ENCODE measurements at places on chromosomes 3 and 15.

DNA sequence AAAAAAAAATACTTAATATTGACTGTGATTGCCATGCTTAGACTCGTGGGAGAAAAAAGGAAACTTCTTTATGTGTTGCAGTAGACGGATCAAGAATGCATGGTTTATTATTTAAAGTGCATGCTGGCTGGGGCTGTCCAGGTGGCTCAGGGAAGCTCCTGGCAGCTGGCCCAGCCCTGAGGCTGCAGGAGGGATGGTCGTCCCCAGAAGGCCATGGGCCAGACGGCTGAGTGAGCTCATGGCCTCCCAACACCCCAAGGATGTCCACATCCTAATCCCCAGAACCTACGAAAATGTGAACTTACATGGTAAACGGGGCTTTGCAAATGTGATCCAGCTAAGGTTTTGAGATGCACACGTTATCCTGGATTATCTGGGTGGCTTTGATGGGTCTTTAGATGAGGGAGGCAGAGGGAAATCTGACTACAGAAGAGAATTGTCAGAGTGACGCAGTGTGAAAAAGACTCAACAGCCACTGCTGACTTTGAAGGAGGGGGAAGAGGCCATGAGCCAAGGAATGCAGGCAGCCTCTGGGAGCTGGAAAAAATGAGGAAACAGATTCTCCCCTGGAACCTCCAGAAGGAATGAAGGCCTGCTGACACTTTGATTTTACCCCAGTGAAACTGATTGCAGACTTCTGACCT, 29.8 kb downstream of the ADAMTS17 start:
- DNase-seq, result no peak

DNA sequence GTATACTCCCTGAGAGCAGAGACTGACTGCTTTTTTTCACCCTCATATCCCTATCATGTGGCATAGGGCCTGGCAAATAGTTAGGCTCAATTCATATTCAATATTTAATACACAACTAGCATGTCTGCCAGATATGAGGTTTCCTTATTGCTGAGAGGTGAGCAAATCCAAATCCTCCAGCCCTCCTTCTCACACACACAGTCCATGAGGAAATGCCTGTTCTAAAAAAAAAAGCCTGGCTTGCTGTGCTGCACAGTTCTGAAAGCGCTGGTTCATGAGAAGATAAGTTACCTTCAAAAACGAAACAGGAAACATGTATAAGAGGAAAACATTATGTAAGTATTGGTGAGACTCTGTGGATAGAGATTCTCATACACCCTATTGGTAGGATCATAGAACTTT, 15.5 kb upstream of the ACAP2 start:
- no peak for DNase-seq

DNA sequence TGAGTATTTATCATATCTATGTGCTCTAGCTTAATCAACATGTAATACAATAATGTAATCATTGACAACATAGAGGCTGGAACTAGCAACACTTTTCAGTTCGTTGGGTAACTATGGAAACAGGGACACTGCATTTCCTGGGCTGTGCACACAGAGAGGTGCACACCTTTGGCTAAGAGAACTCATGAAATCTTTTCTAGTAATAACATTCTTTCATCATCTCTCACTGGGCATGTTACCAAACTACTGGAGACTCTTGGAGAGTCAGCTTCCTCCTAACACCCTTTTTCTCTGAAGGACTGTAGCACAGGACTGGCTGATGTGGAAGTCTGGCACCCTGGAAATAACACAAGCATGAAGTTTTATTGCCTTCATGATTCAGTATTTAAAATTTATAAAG, 135.6 kb downstream of the KCNMB2 start:
- peak; percentile 20 for DNase-seq

- DNase-seq, result no peak
Measured at GRCh38 chr3:59567661-59568060, 517.8 kb upstream of the CFAP20DC start.

GRCh38 chr15:99504823-99505551, 60.8 kb upstream of the MEF2A start:
- no peak for DNase-seq

DNA sequence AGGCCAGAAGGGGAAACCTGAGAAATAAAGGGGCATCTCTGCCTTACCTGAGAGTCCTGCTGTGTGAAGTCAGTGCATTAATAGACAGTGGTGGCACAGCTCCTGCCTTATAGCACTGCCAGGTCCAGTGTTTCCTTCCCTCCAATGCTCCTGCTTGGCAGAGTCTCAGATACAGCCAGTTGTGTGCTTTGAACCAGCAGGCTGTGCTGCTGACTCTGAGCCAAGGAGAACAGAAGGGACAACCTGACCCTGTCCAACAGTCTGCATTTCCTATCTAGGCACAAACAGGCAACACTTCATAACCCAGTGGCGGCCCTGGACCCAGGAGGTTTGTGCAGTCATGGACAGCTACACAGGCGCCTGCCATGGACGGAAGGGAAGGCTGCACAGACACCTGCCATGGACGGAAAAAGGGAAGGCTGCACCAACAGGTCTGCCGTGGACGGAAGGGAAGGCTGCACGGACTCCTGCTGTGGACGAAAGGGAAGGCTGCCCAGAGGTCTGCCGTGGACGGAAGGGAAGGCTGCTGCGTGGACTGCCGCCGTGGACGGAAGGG, 33.9 kb upstream of the PLXNA1 start:
- DNase-seq, result no peak

GRCh38 chr15:48177766-48178647, at the start of gene MYEF2:
Gene MYEF2, minus strand, starts transcription at chr15:48178295. Its CDS starts 58 bp downstream, at chr15:48178237.
- peak; percentile 28 for DNase-seq

- no peak for DNase-seq
Measured at GRCh38 chr3:127706312-127706711, 33.6 kb downstream of the ABTB1 start.

DNA sequence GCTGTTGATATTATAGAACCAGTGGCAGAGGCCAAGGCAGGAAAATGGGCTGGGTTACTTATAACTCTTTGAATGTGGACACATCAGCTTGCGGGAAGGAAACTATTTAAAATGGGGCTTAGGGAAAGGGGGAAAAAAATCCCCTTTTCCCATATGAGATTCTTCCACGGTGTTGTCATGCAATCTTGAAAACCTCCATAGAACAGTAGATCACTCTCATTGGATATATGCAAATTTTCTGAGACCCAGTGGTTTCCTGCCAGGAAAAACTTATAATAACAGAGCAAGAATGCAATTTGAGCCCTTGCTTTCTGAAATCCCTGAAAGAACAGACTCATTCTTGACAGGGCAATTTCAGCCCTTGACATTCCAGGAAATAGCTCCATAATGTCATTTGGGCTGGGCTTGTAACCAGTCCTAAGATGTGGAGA, 31.1 kb downstream of the TMEM212 start:
- peak; percentile 98 for DNase-seq

DNA sequence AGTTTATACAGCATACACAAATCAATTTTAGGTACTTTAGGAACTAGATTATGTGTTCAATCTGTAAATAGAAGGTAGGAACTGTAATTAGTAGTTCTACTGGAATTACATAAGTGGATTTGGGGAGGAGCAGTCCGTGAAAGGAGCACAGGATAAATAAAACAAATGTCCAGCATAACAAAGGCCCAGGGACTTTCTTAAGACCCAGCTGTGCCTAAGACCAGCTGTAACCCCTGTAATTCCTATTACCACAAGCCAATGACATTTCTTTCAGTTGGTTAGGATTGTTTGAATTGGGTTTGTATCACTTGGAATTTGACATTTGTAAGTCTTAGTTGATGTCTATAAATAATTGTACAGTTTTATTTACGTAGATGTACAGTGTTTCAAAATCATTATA, 4.8 kb upstream of the ZBTB20 start:
- DNase-seq, result no peak

DNA sequence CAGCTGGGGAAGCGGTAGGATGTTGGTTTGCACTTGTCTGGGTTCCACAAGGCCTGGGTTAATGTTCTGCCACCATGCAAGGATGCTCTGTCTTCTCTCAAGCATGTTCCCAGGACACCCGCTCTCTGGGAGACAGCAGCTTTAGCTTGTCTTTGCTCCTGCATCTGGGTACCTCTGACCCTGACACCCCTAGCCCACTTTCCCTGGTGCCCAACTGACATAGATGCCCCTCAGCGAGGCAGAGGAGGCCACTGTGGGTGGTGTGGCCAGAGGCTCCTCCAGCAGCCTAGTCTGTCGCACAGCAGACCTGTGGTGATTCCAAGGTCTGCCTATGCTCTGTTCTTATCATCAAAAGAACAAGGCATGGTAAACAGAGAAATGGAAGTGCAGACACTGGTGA, 83.6 kb upstream of the ALDH1L1 start:
- DNase-seq, result no peak

DNA sequence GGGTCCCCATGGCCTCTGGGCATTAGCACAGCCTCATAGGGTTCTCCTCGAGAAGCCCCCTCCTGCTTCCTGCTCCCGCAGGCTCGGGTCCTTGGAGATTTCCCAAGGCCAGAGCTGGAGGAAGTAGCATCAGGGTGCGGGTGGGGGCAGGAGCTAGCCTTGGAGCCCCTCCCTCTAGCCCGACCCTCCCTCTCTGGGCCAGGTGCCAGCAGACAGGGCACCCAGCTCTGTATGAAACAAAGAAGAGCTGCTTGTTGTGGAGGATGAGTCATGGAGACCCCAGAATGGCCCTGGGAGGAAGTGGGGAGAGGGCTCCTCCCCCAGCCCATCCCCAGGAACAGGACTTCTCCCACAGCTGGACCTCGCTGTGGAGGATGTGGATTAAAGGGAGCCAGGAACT, 29.2 kb downstream of the EPHB3 start:
- no peak for DNase-seq

DNA sequence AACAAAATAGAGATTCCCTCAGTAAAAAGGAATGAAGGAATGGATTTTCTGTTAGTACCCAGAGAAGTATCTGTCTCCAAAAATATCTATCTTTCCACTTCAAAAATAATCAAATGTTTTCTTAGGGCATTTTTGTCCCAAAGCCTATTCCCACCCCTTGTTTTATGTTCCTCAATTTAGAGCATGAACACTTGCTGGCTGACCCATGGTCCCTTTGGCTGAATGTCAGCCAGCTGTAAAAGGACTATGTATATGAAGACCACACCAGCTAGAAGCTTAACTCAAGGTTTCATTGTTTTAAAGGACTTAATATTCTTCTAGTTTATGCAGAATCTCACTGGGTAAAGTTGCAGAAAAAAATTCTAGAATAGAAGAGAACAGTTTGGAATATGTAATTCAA, 931.2 kb downstream of the MCTP2 start:
- DNase-seq, result no peak

- no peak for DNase-seq
Measured at GRCh38 chr3:100083209-100083608, 31.1 kb downstream of the FILIP1L start.

DNA sequence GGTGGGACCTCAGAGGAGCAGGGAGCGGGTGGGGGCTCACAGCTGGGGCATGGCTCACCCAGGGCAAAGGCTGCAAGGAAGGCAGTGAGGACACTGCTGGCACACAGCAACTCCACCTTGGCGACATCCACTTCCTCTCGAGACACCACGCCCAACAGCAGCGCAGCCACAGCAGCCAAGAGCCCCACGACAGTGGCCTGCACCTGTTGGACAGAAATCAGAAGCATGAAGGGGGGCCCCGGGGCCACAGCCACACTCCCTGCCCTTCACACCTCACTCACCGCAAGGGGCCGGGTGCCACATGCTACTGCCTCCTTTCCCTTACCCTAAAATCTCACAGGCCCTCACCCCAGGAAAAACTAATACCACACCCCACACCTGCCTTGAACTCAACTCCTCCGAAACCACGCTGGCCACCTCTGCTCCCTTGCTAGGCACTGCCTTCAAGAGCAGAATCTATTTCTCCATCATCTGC, 57.3 kb downstream of the ROPN1B start:
- DNase-seq, result no peak

- DNase-seq, result no peak
Measured at GRCh38 chr15:31314380-31314779, 12.3 kb upstream of the KLF13 start.

DNA sequence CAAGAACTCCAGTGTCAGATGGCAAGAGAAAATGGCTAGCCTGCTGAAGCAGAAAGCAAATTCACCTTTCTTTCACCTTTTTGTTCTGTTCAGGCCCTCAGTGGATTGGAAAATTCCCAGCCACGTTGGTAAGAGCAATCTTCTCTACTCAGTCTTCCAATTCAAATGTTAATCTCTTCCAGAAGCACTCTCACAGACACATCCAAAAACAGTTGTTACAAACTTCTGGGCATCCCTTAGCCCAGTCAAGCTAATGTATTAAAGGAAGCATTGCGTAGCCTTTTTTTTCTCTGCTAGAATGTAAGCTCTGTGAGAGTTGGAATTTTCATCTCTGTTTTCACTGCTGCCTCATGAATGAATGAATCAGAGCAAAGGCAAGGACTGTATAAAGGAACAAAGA, 109.2 kb upstream of the ROBO2 start:
- DNase-seq, result no peak

DNA sequence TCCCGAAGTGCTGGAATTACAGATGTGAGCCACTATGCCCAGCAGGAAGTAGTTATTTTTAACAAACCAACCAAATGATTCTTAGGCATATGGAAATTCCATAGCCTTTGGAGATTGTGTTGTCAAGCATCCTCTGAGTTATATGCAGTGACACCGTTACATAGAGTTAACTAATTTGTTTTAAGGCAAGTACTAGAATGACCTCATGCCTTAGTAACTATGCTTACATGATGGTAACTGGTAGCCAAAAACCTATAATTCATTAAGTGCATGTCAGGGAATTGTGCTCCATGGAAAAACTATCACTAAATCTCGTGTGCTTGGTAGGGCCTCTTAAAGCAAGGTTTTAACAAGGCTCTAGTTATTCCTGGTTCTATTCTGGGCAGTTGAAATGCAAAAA, 392.8 kb downstream of the TUSC7 start:
- no peak for DNase-seq

- no peak for DNase-seq
Measured at GRCh38 chr3:159165961-159166360, 364.1 kb downstream of the MFSD1 start.

GRCh38 chr15:33160581-33161165, 33.8 kb downstream of the FMN1 start:
- no peak for DNase-seq

- DNase-seq, result no peak
Measured at GRCh38 chr3:71484047-71484446, 99.5 kb downstream of the FOXP1 start.

DNA sequence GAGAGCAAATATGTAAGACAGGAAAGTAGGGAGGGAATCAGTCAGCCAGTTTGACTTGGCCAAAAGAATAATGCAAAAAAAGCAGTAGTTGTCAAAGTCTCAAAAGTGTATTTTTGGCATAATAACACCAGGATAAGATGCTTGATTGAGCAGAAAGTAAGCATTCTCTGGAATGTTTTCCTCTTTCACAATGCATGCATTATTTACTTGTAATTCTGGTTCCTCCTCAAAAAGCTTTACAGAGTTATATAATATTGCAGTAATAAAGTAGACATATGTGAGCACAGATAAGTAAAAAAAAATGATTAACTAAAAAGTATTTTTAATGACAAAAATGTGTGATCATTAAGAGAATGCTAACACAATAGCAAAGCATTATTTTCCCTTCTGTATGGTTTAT, 285.9 kb upstream of the BCHE start:
- DNase-seq, result no peak

GRCh38 chr15:68450192-68450591, 18.2 kb upstream of the ITGA11 start:
- DNase-seq, result no peak

All from fibroblast of skin of left biceps (primary cell).